Fibroblast of mammary gland (primary cell): ENCODE measurements at places on chromosomes 12 and 14.
A peak's percentile ranks its signal among the peaks of the same experiment; 100 is the strongest.

GRCh38 chr14:54121466-54122027 lies 164.9 kb upstream of the BMP4 start:
- no peak for DNase-seq

DNA sequence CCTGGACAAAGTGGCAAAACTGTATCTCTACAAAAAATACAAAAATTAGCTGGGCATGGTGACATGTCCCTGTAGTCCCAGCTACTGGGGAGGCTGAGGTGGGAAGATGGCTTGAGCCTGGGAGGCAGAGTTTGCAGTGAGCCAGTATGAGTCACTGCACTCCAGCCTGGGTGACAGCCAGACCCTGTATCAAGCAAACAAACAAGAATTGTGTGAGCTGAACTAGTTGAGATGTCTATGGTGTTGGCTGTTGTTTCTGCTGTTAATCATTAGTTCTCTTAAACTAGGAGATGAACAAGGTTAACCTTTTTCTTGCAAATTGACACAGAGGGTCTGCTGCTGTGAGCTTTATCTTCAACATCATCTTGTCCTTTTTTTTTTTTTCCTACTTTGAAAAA lies 23.6 kb downstream of the RASSF3 start:
- peak; percentile 80 for DNase-seq

GRCh38 chr12:40145896-40146295 lies 40.0 kb upstream of the SLC2A13 start:
- no peak for DNase-seq

- peak; percentile 60 for DNase-seq
Measured at GRCh38 chr12:14239350-14239934, 126.0 kb upstream of the ATF7IP start.

DNA sequence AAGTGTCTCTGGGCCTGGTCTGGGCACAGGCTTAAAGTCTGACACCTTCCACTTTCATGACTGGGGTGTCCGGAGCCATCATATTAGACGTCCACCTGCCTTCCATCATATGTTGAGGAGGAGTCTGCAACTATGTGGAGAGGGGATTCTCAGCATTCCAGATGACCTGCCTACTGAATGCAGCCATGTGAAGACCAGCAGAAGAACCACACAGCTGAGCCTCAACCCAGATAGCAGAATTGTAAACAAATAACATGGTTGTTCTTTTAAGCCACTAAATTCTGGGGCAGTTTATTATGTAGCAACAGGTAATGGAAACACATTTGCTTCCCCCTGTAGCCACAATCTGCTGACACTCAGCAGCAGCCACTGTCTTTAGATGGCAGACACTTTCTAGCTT lies 4.0 kb upstream of the SLC15A4 start:
- no peak for DNase-seq

DNA sequence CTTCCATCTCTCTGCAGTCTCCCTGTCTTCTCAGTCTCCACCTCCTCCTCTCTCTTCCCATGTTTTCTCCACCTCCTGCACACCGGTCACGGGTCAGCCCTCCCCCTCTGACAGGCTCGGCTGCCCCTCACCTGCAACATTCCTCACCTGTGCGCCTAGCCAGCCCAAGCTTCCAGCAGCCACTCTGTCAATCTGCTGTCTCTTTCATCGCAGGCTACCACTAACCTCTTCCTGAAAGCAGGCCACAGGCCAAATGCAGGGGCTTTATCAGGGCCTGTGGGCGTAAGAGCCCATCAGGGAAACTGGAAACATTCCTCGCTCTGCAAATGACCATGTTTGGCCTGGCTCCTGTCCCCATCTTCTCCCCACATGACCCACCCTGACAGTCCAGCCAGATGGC lies 34.5 kb downstream of the CMKLR1 start:
- DNase-seq = no peak

DNA sequence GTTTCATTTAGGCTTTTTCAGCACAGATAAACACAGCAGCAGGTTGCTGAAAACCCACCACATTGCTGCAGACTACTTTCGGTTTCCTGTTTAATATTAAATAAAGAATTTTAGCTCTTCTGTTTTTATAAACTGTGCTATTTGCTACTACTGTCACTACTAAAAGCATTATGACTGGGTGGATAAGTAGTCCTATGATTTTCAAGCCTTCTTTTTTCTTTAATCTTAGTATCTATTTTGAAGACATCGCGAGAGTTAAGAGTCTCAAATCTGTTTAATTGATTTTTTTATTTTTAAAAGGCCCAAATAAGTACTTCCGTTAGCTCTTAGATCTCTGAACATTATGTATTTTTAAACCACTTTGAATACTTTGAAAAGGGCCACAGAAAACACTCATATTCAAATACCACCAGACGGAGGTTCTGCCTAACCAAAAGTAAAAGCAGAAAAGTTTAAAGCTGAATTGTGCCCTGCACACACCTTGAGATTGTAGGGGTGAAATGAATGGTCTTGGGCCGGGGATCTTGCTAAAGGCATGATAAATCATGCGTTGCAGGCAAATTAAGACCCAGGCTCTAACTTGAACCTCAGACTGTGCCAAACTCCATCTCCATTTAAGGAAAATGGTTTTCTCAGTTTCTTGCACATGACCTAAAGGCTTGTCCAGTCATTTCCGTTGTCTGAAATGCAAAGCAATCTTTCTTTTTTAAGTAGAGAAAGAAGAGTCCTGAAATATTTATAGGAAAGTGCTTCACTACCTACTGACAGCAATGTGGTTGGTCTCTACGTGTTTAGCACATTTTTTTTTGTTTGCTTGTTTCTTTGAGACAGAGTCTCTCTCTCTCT lies 13.6 kb upstream of the FOXN3 start:
- DNase-seq = peak; percentile 66

DNA sequence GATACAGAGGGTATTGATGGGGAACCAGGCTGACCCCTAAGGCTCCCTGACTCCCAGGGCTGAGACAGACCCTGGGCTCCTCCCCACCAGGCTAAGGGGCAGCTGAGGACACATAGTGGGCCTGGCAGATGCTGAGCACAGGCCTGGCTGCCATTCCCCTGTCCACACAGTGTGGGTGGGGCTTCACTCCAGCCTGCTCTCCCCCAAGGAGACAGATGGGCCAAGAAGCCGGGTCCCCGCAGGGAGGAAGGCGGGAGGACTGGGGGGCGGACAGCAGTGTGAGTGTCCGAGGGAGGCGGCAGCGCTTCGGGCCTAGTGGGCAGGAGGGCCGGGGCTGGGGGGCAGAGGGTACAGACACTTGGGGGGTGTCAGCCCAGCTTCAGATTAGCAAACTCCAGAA lies 32.0 kb downstream of the RFLNA start:
- DNase-seq = no peak

DNA sequence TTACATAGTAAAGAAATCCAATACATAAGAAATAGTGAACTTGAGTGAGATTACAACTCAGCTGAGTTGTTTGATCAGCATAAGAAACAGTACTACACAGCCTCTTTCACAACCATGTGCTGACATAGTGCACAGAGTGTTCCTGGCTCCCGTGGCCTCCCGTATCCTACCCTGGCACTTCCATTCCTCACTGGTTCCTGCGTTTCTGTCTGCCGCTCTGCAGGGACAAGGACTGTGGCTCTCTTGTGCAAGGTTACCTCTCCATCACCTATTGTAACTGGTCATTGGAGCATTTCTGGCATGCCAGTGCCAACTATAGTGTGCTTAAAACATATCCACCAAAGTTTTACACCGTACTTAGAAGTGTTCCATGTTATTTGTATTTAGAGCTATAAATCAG lies 46.3 kb upstream of the PCED1B start:
- DNase-seq = peak; percentile 33

- DNase-seq = no peak
Measured at GRCh38 chr12:88273875-88274274, 131.8 kb downstream of the TMTC3 start.
